Type B pancreatic cell (in vitro differentiated cells): ENCODE measurements at places on chromosomes 7 and 10.
A peak's percentile ranks its signal among the peaks of the same experiment; 100 is the strongest.

GRCh38 chr7:4079366-4079765 is 602.7 kb upstream of the FOXK1 start:
- H3K27ac ChIP-seq = no peak overlapping the region
- no peaks in the 10 kb centered on the region for H3K27me3 ChIP-seq

DNA sequence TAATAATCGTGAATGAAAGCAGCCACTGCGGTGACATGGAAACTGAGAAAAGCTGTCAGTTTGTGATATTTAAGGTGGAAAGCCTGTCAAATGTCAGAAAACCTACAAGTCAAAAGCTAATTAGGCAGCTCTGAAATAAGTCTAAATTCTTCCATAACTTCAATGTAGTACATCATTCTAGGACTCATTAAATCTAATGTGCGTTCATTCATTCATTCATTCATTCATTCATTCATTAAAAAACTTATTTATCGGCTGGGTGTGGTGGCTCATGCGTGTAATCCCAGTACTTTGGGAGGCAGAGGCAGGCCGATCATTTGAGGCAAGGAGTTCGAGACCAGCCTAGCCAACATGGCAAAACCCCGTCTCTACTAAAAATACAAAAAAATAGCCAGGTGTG is 79.7 kb downstream of the ATE1 start:
- H3K36me3 ChIP-seq = peaks cover 44% of the 10 kb centered on the region
- H3K4me1 ChIP-seq = peaks cover 10% of the 10 kb centered on the region
- DNase-seq = no peak

DNA sequence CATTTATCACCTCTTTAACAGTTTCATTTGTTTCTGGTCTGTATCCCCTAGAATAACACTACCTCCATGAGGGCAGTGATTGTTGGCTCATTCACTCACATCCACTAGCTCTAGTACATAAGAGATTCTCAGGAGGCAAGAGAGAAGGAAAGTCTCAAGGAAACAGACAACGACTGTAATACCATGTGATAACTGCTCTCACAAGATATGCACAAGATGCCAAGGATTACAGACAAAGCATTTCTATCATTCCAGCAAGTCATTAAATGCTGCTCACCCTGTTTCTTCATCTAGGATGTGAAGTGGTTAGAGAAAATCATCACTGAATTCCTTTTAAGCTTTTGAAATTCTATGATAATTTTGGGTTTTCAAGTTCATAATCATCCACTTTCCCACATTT is 115.3 kb downstream of the HIBADH start:
- DNase-seq = no peak
- peaks cover 17% of the 10 kb centered on the region for H3K36me3 ChIP-seq
- no peak overlapping the region for H3K27ac ChIP-seq
- H3K27me3 ChIP-seq = no peaks in the 10 kb centered on the region

GRCh38 chr7:102874966-102875365 is 37.8 kb upstream of the LRRC17 start:
- DNase-seq = no peak
- H3K4me3 ChIP-seq = no peak overlapping the region
- peak overlapping the region; percentile 94 for H3K27ac ChIP-seq
- H3K4me1 ChIP-seq = peaks cover 33% of the 10 kb centered on the region
- no peaks in the 10 kb centered on the region for H3K36me3 ChIP-seq

- H3K27ac ChIP-seq = peak overlapping the region; percentile 47
- DNase-seq = no peak
- no peak overlapping the region for H3K4me3 ChIP-seq
- no peaks in the 10 kb centered on the region for H3K27me3 ChIP-seq
These were observed 42.9 kb downstream of the CCDC3 start for GRCh38 chr10:12958546-12959110.

GRCh38 chr10:59558066-59558465 is 151.6 kb downstream of the SLC16A9 start:
- peaks cover 48% of the 10 kb centered on the region for H3K4me1 ChIP-seq
- DNase-seq = no peak
- no peak overlapping the region for H3K4me3 ChIP-seq
- H3K27ac ChIP-seq = no peak overlapping the region

DNA sequence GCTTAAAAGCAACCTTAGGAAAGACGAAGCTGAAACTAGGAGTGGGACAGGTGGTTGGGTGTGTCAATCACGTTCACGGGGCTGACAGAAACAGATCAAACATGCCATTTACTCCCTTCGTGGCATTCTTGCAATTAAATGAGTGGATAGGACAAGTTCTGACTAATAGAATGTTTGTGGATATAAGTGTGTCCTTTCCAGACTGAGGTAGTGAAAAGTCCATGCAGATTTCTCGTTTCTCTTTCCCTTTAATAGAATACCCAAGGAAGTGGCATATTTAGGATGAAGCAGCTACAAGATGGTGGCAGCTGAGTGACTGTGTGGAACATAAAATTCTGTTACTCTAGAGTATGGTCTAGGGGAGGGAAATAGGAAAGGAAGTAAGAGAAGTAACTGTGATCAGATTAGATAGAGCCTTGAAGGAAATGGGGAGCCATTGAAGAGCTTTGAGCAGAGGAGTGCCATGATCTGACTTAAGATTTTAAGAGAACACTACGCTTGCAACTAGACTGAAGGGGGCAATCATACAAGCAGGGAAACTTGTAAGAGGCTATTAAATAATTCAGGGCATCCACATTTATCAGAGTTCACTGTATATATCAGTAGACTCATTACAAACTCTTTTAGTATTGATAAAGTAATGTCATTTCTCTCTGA is 46.3 kb upstream of the HYAL4 start:
- no peaks in the 10 kb centered on the region for H3K27me3 ChIP-seq
- H3K4me1 ChIP-seq = peaks cover 9% of the 10 kb centered on the region
- no peak for DNase-seq
- H3K27ac ChIP-seq = peak overlapping the region; percentile 91
- H3K36me3 ChIP-seq = no peaks in the 10 kb centered on the region

DNA sequence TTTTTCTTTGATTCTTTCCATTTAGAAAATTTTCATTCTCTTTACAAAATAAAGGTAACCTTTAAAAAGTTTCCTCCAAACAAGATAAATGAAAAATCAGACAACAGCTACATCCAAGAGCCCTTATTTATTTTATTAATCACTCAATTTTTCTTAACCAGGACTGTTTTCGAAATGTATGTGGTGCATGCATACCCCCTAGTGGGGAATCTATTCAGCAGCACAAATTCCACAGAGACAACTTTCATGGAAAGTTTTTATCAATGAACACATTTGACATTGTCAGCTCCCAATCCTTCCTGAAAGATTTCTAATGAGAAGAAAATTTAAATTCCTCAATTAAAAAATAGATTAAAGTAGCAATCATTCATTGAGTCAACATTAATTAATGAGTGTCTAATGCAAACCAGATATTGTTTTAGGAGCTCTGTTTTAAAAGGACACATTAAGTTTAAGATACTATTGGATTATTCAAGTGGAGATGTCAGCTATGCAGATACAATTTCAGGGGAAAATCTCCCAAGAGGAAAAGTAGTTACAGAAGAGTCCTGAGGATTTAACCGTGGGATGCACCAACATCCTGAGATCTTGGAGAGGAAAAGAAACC is 5.2 kb upstream of the HTR7 start:
- no peaks in the 10 kb centered on the region for H3K36me3 ChIP-seq
- no peak overlapping the region for H3K27ac ChIP-seq
- peaks cover 79% of the 10 kb centered on the region for H3K27me3 ChIP-seq
- no peak for DNase-seq
- H3K4me3 ChIP-seq = no peak overlapping the region

DNA sequence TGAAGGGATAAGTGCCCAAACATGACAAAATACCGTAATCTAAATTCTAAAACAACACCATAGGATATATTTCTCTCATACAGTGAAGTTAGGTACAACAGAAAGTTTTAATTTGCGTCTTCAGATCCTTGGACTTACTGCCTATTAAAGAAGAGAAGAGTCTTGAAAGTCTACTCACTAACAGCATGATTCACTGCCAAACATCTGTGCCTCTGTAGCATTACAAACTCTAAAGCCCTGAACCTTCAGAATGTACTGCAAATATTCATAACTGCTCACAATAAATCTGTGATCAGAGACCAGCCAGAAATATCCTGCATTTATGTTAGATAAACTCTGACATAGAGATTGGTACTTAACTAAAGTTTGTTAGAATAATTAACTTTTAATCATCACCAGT is 365.3 kb downstream of the PARD3 start:
- peaks cover 16% of the 10 kb centered on the region for H3K36me3 ChIP-seq
- H3K4me3 ChIP-seq = no peak overlapping the region
- H3K27ac ChIP-seq = no peak overlapping the region
- DNase-seq = no peak
- H3K27me3 ChIP-seq = no peaks in the 10 kb centered on the region

DNA sequence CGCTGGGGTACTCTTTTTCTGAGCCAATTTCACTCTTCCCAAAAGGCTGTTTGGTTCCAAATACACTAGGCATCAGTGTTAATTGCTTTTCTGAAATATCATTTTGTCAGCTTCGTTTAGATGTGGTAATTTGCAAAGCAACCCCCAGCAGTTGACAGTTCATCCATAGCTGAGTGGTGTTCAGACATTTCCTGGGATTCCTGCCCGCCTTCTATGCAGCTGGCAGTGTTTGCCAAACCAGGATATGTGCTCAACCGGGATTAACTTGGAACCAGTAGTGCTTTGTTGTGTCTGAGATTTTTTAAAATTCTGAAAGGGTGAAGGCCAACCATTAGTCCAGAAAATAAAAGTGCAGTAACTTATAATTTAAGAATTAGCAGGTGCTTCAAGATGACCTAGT is 25.2 kb upstream of the MKLN1 start:
- no peaks in the 10 kb centered on the region for H3K27me3 ChIP-seq
- DNase-seq = no peak
- no peaks in the 10 kb centered on the region for H3K4me1 ChIP-seq
- H3K4me3 ChIP-seq = no peak overlapping the region

GRCh38 chr7:139994356-139994755 is 68.4 kb downstream of the PARP12 start:
- peaks cover 4% of the 10 kb centered on the region for H3K27me3 ChIP-seq
- H3K27ac ChIP-seq = no peak overlapping the region
- H3K4me3 ChIP-seq = no peak overlapping the region
- DNase-seq = no peak
- peaks cover 22% of the 10 kb centered on the region for H3K4me1 ChIP-seq
- H3K36me3 ChIP-seq = no peaks in the 10 kb centered on the region

DNA sequence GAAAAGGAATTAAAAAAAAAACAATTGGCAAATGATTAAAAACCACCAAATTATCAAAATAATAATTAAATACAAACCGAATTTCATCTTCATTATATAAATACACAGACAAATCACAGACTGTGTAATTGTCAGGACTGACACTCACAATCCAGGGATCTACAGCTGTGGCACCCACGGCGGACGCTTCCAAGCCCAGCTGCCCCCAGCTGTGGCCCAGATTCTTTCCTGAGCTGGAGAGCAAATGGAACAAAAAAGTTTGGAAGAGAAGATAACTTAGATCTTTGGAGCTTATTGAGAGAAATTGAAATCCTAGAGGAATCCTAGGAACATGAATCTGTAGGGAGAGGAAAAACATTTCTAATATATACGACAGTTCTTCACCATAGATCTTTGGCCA is 316.1 kb downstream of the OTUD1 start:
- no peak for DNase-seq
- no peaks in the 10 kb centered on the region for H3K4me1 ChIP-seq
- no peak overlapping the region for H3K4me3 ChIP-seq
- peaks cover 22% of the 10 kb centered on the region for H3K27me3 ChIP-seq
- H3K27ac ChIP-seq = no peak overlapping the region

- H3K27ac ChIP-seq = no peak overlapping the region
- no peak for DNase-seq
- H3K36me3 ChIP-seq = no peaks in the 10 kb centered on the region
- no peak overlapping the region for H3K4me3 ChIP-seq
These were observed 241.9 kb downstream of the FOXP2 start for GRCh38 chr7:114656466-114656865.

- H3K4me3 ChIP-seq = no peak overlapping the region
- H3K27me3 ChIP-seq = no peaks in the 10 kb centered on the region
- H3K36me3 ChIP-seq = no peaks in the 10 kb centered on the region
- no peak for DNase-seq
- no peak overlapping the region for H3K27ac ChIP-seq
These were observed 181.9 kb upstream of the CXCL12 start for GRCh38 chr10:44566786-44567185.
